ENCODE measurements at places on chromosomes 4 and X.

DNA sequence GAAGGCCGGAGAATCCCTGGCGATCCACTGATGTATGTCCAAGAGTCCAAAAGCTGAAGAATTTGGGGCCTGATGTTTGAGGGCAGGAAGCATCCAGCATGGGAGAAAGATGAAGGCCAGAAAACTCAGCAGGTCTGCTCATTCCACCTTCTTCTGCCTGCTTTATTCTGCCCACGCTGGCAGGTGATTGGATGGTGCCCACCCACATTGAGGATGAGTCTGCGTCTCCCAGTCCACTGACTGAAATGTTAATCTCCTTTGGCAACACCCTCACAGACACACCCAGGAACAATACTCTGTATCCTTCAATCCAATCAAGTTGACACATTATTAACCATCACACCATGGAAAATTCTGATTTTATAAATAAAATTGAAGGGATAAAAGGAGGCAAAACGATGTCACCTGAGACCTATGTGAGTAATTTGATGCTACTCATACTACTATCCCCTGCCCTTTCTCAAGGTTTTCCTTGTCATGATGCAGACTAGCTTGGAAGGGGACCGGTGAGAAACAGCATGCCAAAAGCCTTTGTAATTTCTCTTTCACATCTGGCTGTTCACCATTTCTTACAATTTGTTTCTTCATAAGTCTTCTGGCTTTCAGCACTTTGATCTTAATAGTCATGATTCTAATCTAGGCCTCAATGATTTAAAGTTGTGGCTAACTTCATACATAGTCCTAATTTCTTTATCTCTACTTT is 9.7 kb upstream of the PYURF start:
- DNase-seq = no peak

GRCh38 chrX:57821703-57822387 is 88.4 kb downstream of the ZXDA start:
- peak; percentile 52 for DNase-seq

DNA sequence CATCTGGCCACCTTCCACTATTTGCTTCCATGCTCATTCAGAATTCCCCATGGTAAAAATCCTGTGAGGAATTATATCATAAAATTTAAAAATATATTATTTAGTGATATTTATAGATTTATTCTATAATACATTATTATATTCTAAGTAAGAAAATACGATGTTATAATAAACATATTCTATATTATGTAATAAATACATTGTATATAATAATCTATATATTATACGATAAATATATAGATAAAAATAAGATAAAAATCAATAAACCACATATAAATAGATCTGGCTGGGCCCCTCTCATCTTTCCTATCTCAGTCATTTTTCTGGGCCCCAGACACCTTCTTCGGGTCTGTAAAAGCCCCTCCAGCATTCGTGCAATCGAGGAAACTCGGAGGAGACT is 68.5 kb downstream of the DCTD start:
- no peak for DNase-seq

- DNase-seq = no peak
These were observed 117.5 kb downstream of the AFAP1 start for GRCh38 chr4:7822137-7822505.

DNA sequence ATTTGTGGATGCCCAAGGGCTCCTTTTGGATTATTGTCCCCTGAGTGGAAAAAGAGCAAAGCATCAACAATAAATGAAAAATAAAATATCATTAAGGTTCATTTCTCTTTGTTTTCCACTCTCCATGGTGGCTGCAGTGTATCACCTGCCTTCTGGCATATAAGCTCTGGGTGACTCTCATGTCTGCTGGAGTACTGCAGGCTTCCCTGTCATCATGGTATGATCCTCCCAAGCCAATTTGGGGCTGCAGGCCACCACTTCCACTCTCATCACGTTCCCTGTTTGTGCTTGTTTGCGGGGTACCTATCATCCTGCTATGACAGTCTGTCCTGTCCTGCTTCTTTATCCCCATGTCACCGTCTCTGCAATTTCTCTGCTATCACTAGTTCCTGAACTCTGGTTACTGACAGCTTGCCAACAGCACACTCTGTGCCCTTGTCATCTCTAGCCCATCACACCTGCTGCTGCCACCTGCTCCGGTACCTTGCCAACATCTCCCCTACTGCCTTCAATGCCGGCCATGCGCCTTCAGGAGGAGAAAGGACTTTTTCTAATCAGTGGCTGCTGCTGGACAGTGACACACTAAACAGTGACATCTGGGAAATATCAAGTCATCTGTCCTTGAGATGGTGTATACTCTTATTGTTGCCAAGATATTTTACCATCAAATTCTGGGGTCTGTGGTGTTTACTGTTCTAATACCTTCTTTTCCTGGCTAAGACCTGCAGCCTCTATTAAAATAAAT is 23.0 kb upstream of the FGF5 start:
- DNase-seq = no peak

- no peak for DNase-seq
These were observed 93.0 kb downstream of the SMARCA5 start for GRCh38 chr4:143606480-143606879.

DNA sequence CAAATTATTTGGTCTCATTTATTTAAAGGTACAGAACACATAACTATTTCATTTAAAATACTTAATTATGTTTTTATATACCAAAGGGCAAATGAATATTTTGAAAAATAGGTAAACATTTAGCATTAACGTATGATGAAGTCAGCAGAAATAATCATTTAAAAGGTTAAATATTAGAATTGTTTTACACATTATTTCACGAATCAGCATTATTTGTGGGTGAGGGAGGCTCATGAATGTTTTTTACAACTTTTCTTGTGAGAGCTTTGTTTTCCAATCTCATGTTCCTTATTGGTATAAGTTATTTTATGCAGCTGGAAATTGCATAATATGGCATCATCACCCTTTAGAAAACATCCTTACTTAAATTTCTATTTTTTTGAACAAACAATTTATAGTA is 73.9 kb upstream of the FSTL5 start:
- no peak for DNase-seq

DNA sequence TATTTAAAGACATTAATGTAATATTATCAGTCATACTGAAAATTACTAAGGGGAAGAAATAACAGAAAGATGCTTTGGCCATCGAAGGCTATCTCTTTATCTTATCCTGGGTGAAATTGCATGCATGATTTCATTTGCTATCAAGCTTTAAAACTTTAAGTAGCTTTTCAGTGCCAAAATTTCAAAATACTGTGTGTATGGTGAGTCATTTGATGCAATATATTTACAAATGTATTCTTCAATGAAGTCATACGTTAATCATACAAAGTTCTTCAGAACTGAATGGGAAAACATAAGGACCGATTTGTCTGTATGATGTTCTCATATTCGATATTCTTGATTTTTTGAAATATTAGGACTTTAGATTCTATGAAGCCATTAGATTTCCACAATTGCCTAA is 1295.8 kb upstream of the AGA start:
- DNase-seq = no peak

DNA sequence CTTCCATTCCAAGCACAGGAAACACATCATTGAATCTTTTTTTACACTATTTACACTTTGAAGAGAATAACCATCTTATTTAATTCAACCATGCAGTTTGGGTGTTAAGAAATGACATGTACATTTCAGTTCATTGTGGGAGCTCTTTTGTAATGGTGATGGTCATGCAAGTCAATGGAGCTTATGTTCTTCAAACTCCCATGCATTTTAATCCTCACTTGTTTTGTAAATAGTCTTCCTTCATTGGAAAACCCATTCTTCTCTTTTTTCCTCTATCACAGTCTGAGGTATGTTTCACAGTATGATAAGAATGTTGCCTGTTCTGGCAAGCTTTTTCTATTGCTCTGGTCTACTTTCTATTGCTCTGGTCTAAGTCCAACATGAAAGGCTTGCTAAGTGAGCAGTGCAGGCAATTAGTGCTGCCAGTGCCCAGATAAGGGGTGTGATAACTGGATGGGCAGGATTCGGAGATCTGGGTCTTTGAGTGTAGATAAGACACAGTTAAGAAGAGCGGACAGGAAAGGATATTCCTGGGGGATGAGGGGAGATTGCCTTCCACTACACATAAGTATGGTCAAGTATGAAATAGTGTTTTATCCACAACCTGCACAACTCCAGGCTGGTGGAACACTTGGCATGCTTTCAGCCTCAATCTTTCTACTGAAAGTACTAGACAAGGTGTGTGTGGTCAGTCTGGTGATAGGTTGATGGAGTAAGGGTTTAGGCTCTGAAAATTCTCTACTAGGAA is 17.1 kb downstream of the AFP start:
- no peak for DNase-seq

DNA sequence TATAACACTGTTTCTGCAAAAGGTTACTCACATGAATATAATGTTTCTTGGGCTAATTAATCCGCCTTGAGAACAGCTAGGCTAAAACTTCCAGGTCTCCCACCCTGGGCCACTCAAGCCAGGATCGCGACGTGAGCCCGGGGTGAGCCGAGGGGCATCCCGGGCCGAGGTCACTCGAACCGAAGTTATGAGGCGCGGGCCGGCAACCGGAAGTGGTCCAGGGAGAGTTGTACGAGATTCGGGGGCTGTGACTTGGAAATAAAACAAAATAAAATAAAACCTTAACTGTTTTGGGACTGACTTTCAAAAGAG is 317 bp downstream of the CMC4 start:
- DNase-seq = no peak

GRCh38 chrX:134797390-134797700 is 139.1 kb upstream of the PLAC1 start:
- DNase-seq = no peak

DNA sequence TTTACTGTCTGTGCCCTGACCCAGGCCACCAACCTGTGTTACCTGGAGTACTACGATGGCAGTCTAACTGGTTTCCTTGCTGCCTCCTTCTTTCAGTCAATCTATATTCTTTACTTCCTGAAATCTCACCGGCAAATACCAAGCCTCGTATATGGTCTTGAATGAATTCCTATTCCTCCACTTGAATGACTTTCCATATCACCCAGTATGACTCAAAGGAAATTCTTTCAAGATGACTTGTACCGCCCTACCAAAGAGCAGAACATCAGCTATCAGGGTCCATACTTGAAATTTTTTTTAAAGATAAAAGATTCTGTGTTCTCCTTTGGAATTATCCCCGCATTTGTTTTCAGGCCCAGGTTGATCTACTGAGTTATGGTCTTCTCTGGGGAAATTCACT is 378.0 kb downstream of the AFF2 start:
- DNase-seq = no peak

DNA sequence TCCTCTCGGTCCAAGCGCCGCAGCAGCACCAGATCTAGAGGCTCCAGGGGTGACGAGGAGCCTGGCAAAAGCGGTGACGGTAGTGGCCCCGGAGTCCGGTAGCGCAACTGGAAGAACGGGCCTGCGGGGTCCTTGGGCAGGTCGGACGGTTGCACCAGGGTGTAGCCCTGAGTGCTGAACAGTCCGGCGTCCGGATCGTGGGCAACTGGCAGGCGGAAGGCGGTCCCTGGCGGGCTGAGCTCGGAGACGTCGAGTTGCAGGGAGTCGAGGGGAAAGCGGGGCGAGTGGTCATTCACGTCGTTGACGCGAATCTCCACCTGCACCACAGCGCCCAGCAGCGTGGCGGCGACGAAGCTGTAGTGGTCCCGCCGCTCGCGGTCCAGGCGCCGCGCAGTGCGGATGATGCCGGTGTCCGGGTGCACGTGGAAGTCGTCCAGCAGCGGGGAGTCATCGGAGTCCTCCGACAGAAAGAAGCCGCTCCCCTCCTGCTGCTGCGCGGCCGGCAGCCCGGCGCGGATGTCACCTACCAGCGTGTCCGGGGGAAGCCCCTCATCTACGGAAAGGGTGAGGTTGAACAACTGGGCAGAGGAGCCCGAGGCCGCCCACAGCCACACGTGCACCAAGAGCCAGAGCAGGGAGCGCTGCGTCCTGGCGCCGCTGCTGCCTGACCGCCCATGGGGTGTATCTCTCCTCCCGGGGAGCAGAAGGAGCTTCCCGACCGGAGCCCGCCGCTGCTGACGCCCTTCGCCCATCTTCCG is 837 bp downstream of the DCHS2 start:
- no peak for DNase-seq

DNA sequence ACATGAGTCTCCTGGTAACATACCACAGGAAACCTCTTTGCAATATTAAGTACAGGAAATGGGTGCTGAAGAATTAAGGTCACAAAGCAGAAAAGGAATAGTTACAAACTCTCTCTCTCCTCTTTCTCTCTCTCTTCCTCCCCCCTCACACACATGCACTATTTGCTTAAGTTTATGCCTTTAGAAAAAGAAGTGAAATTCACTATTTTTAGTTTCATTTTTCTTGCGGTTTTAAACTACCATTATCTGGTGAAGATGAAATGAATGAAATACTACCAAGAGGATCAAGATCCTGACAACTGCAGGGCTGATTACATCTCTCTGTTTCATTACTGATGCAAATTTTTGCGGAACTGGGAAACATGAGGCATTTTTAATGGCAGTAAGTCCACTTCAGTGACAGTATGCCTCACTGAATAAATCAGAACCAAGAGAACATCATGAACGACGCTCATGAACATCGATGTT is 64.3 kb upstream of the FTHL17 start:
- DNase-seq = no peak

DNA sequence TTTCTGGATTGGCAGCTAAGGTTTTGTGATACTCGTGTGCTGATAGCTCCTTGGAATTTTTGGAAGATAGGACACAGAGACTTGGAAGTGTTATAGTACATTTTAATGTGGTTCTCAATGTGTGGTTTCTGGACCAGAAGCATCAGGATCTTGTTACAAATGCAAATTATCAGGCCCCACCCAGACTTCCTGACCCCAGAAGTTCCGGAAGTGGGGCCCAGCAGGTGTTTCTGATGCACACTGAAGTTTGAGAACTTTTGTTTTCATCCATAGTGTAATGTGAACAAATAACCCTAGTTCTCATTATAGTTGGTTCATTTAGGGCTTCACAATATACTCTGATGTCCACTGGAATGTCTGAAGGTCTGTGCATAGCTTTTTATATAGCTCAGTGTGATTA is 49.6 kb downstream of the LAMP2 start:
- no peak for DNase-seq

- no peak for DNase-seq
These were observed 63.8 kb upstream of the HELT start for GRCh38 chr4:184954482-184954881.

DNA sequence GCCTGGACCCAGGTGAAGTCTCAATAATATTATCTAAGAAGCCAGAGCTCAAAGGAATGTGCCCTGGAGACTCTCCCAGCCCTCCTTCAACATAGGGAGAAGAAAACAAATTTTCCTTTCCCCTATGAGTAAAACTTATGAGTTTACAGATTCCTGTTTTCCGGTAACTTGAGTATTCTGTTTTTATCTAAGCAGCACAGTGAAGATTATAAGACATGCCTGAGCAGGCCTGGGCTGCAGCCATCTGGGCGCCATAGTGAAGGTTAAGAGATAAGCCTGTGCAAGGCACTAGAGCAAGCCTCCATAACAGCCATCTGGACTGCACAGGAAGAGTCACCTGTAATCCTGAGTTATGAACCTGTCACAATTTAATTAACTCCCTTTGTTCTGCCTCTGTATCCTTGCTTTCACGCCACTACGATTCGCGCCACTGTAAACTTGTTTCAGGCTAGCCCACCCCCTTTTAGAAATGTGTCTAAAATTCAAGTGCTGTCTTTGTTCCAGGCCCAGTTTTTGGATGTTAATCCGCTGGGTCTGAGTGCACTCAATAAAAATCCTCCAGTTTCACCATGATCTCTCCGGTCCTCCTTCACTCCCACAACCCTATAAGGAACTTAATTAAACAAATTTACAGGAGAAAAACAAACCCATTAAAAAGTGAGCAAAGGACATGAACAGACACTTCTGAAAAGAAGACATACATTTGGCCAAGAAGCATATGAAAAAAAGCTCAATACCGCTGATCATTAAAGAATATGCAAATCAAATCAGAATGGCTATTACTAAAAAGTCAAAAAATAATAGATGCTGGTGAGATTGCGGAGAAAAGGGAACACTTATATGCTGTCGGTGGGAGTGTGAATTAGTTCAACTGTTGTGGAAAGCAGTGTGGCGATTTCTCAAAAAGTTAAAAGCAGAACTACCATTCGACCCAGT is 189.5 kb downstream of the APBB2 start:
- no peak for DNase-seq
